ENCODE measurements at places on chromosomes 5 and 9.

DNA sequence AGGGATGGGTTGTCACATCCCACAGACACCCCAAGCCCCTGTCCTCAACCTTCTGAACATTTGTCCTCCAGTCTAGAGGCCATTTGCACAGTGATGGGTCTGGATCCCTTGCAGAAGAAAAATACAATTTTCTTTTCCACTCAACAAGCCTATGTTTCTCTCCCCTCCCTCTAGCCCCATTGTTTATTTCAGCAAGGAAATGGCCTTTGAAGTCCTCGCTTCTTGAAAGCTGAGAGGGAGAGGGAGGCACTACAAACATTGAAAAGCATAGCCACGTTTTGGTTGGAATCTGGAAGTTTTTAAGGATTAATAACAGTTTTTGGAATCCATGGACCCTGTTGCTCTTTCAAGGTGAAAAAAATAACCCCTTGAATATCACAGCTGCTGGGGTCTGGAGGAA, 24.0 kb upstream of the ARSI start:
- DNase-seq, result no peak

DNA sequence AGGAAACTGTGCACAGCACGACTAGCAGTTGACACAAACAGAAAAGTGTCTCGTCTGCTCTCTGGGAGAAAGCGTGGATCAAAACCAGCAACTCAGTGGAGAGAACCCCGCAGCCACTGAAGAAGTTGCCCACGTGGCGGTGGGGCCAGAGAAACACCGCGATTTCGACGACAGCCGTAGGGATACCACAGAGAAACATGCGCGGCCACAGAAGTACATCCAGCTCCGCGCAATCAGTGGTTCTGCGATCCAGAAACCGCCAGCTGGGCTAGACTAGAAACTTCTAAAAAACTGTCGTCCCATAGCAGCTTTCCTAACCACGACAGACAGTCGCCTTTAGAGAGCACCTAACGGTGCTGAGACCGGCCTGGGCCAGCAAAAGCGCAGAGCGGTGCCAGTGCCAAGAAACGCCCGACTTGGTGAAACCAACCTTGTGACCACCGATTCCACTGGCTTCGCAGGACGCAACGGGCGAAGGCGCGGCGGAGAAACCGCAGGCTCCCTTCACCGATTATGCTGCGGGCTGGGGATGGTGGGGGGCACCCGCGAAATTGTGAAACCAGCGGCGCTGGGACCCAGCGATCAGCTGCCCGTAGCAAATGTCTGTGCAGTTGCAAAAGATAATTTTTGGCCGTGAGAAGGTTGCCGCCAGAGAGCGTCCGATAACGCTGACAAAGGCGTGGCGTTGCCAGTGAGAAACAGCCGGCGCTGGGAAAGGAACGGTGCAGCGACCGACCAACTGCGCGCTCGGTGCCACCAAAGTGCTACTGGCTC, 2.7 kb upstream of the ANXA2R start:
- no peak for DNase-seq

- DNase-seq, result no peak
These were observed 817.1 kb downstream of the TLR4 start for GRCh38 chr9:118521261-118521660.

DNA sequence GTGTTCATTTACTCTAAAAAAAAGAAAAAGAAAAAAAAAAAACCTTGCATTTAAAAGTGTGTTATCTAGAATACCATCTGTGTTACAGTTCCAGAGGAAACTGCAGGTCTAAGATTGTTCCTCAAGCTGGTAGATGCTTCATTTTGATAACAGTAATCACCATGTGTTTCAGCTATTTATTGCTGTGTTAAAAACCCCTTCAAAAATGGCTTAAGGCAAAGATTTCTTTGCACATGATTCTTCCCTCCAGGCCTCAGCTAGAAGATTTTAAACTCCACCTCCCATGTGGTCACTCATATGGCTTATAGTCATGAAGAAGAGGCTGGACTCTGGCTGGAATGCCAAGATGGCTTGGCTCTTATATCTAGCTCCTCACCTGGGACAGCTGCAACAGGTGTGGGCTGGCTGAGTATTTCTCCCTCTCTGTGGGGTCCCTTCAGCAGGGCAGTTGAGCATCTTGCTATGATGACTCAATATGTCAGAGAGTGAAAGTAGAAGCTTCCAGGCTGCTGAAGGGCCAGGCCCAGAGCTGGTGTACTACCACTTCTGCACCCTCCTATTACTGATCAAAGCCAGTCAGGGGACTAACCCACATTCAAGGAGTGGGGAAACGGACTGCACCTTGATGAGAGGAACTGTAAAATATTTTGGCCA, 920.4 kb upstream of the DMAC1 start:
- DNase-seq, result no peak

DNA sequence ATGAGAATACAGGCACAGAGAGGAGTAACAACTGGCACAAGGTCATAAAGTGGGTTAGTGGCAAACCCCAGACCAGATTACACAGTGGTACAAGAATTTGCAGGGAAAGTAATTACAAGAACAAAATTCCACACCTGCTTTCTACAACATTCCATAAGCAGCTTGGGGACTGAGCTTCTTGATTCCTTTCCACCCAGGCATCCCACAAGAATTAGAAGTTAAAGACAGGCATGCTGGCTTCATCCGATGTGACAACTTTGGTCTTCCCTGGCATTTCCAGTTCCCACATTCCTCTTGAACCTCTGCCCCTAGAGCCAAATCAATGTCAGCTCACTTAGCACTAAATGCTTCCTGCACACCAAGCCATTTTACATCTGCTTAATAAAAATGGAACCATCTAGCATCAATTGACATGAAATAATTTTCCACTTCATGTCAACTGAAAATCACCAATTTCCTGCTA, 435.8 kb upstream of the PAPPA start:
- DNase-seq, result no peak

GRCh38 chr9:136779808-136780207, 11.3 kb upstream of the TMEM141 start:
- DNase-seq, result no peak

DNA sequence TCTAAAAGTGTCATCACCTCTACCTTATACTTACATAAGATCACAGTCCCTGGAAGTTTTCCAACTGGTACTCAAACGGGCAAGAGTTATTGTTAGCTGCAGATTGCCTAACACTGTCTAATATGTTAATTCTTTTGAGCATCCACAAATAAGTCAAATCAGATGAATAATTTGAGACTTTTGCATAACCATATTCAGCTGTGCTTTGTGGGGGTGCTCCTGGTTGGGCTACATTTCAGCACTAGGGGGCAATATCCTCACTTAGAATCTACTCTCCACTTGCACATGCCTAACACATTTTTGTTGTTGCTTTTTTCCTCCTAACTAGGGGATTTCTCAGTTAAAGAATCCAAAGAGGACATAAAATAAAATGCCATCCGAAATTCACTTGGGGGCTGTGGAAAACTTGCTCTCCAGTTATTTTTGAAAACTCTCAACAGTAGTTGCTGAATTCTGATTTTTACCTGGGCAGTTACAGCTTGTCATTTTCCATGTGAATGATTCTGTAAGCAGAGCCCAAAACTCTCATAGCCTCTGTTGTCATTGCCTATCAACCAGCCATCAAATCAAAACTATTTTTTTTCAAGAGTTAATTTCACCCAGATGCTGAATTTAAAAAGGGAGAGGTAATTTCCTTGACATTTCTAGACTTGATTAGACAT, 71.5 kb downstream of the TRIM36 start:
- no peak for DNase-seq

GRCh38 chr9:27888661-27889295, 315.5 kb upstream of the C9orf72 start:
- DNase-seq, result no peak

- DNase-seq, result no peak
These were observed 111.7 kb downstream of the ESM1 start for GRCh38 chr5:54873691-54874090.

DNA sequence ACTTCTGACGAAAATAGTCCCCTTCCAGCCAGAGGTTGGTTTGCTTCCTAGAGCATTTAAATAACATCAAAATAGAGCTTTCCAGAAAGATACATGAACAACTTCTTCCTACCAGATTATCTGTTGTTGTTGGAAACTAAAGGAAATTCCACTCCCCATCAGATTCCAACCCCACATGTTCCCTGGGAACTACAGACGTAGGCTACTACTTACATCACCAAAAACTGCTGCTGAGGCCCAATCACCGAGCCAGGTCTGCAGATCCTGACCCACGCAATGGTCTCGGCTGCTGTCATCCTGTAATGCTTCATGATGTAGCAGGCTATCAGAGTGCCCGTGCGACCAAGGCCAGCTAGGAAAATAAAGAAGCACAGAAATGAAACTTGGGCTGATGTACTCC, 73.4 kb downstream of the HABP4 start:
- DNase-seq, result no peak

- no peak for DNase-seq
These were observed 1392.9 kb upstream of the NUDT12 start for GRCh38 chr5:104955479-104955878.

GRCh38 chr5:66713998-66714397, 117.8 kb downstream of the MAST4 start:
- DNase-seq, result no peak

DNA sequence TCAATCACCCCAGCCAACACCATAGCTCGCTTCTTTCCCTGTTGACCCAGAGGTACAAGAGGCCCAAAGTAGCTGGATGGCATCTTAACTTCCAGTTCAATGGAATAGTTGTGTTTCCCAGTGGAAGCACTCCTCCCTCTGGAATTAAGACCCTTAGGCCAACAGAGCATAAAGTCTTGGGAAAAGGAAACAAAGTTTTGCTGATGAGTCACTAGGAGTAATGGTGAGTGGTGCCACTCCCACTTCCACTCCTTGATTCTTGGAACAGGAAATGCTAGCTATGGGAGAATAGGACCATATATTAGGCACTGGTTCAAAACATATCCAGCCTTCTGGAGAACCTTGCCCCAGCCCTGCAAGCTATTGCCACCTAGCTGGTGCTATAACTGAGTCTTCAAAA, 44.7 kb upstream of the LMX1B start:
- DNase-seq, result no peak

GRCh38 chr5:148858547-148858946, 32.1 kb downstream of the ADRB2 start:
- no peak for DNase-seq

- DNase-seq, result no peak
These were observed 15.2 kb upstream of the NEK6 start for GRCh38 chr9:124242331-124243194.

DNA sequence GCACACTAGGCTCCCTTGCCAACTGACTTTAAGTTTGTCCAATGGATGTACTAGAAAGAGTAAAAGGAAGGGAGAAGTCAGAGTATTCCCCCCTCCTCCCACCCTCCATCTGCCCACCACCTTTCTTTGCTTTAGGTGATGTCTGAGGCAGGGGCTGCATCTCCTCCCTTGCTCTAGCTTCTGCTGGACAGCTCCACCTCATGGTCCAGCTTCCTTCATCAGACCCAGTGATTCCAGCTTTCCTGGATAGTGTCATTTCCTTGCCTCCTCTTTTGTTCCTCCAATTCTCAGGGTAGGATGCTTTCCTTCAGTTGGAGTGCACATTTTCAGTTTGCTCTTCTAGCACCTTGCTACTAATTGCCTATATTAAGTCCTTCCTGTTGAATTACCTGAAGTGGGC, 67.4 kb downstream of the RAD23B start:
- DNase-seq, result no peak

DNA sequence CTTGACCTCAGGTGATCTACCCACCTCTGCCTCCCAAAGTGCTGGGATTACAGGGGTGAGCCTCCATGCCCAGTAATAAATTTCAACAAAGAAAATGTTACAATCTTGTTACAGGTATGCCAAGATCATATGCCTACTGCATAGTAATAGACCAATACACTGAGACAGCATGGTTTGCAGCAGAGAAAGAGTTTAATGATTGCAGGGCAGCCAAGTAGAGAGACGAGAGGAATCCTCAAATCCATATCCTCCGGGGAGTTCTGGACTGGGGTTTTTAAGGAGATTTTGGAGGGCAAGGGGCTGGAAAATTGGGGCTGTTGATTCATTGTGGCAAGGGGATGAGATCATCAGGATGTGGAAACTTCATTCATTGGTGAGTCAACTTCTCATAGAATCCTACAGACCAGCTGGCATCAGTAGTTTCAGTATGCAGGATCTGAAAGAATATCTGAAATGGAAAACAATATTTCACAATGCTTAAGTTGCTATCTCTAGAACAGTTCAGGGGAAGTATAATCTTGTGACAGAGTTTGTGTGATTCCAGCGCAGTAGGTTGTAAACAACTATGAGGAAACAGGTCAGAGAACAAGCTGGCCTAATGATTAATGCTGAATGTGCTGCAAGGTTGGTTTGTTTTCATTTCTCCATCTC, 14.8 kb upstream of the TUT7 start:
- no peak for DNase-seq

- DNase-seq, result no peak
These were observed 50.4 kb upstream of the PTGS1 start for GRCh38 chr9:122320413-122320881.

DNA sequence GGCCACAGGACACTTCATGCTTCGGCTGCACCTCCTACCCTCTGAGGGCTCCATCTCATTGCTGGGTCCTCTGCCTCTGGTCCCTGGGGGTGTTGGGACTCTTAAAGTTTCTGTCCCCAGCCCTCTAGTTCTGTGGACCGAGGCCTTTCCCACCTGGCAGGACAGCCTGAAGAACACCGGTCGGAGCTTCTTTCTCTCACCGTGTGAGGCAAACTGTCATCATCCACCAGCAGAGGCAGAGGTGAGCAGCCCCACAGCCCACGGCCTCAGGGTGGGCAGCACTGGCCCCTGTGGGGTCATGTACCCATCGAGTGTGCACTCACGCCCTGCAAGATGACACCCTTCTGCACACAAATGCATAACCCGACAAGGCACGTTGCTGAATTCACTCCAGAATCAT, 49.9 kb downstream of the IRX2 start:
- DNase-seq, result no peak

GRCh38 chr9:18539203-18539693, 65.3 kb downstream of the ADAMTSL1 start:
- DNase-seq, result no peak

DNA sequence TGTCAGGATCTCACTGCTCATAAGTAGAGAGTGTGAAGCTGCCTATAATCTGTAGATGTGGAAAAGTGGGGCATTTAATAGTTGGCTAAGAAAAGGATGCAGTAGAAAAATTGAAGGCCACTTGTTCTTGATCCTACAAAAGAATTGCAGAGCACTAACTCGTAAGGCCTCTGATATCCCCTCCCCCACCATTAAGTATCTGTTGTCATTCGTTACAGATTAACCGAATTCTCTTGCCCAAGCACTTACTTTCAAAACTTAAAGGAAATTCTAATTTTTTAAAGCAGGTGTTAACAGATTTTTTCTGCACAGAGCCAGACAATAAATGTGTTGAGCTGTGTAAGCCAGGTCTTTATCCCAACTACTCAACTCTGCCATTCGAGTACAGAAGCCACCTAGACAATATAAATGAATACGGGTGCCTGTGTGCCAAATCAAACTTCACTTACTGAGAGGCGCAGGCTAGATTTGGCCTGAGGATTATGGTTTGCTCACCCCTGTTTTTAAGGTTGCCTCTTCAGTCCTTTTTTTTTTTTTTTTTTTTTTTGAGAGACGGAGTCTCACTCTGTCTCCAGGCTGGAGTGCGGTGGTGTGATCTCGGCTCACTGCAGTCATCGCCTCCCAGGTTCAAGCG, 234.8 kb downstream of the RFK start:
- DNase-seq, result no peak

All from NCI-H510A (cell line).